ENCODE measurements at places on chromosomes 12 and 14.

- DNase-seq = no peak
Observed at GRCh38 chr14:103065861-103066260, 8.5 kb upstream of the CDC42BPB start.

GRCh38 chr12:43151441-43151981 is 400.5 kb downstream of the ADAMTS20 start:
- no peak for DNase-seq

DNA sequence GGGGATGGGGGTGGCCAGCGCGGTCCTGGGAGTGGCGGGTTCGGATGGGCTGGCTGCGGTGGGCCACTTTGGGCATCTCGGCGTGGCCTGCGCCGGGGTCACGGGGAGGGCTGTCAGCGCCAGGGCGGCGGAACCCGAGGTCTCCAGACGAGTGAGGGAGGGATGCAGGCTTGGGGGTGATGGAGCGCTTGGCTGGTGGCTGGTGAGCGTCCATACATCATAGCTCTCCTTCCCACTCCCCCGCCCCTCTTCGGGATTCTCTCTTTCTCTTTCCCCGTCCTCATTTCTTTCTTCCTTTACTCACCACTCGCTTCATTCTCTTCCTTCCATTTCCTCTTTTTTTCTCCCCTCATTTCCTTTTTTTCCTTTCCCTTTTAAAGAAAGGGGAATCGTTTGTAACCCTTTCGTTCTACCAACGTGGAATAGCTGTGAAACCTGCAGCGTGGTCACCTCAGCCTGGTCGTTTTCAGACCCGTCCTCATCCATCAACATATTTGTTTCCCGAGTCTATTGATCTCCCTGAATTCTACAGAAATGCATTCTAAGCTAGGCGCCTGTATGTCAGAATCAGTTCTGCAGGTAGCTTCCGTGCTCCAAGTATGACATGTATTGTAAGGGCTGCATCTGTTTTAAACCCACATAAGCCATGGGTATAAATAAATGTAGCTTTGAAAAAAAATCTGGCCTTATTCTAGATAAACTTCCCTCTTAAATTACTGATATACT is 260.3 kb upstream of the E2F7 start:
- DNase-seq = no peak

DNA sequence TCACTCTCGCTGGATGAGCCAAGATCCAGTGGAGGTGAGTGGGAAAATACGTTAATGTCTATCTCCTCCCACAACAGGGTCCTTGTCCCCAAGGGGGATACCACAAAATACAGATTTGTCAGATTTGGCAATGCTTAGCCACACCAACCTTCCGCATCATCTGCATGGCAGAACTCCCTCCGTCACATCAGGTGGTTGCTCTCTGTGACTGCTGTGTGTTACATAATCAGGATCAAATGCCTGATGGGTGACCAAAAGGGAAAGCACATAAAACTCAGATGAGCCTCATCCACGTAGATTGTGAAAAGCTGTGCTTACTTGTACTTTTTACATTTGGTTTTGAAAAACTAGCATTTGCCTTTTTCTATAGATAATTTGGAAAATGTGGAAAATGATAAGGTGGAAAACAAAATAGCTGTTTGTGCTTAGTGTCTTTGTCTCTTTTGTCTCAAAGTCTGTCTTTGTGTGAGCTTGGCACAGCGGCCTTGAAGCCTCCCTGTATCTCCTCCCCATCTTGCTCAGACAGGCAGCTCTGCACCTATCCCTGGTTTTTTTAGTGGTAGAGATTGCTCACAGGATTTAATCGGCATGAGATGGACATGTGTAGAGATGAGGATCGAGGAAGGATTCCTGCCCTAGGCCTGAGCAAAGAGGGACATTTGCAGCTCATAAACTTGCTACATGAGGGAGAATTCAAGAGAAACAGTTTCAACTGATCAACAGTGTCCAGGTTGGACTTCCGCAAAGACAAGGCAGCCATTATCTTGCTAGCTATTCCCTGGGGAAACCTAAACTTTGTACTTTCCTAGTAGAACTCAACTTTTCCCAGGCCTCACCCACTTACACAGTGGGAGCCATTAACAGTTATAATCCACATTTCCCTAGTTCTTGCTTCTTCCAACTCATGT is 3.6 kb upstream of the FGF6 start:
- DNase-seq = no peak

DNA sequence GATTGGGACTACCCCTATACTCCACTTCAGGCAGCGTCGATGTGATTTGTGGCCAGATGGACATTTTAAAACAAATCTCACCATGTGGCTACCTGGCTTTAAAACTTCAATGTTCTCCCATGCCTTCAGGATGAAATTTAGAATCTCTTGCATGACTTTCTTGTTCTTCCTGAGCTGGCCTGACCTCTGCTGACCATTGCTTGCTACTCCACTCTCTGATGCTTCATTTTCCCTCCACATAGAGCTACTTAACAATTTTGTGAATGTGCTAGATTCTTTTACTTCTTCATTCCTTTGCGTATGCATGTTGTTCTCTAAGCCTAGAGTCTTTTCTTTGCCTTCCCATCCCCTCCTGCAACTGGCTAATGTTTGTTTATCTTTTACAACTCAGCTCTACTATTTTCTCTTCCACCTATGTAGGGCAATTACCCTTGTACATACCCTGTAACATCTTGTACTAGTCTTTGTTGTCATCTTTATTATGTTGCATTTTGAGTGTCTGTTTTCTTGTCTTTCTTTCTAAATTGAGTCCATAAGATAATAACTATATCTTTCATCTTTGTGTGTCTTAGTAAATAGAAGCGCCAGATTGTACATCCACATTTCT is 41.2 kb downstream of the YLPM1 start:
- DNase-seq = peak; percentile 77

GRCh38 chr14:27435923-27436670 is 838.3 kb upstream of the NOVA1 start:
- no peak for DNase-seq

- DNase-seq = no peak
Observed at GRCh38 chr14:31439561-31439960, 17.7 kb downstream of the DTD2 start.

- DNase-seq = peak; percentile 85
Observed at GRCh38 chr12:102043928-102044327, 17.9 kb downstream of the WASHC3 start.
